Posterior cingulate gyrus (tissue), 11 donors: ENCODE measurements at places on chromosomes 7 and 10.

- DNase-seq = no peak
Observed at GRCh38 chr10:75203724-75204123, 6.9 kb upstream of the VDAC2 start.

- DNase-seq = no peak
Observed at GRCh38 chr7:118902600-118902999, 678.1 kb downstream of the ANKRD7 start.

DNA sequence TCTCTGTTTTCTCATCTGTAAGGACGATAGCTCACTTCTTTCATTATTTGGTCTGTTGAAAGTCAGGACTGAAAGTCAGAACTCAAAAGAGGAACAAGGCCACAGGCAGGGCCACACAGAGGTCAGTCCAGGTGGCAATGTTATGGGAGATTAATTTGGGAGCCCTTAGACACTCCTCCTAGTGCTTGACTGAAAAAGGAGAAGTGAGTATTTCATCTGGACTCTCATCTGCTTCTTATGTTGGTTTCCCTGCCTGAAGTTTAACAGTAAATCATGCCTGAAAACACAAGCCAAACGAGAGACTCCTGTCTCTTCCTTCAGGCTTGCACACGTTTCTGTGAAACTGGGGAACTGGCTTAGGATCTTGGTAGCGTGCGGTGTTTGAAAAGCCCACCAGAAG, 248.5 kb downstream of the BUB3 start:
- DNase-seq = no peak

- no peak for DNase-seq
Observed at GRCh38 chr7:150341263-150342120, at the start of gene RARRES2. Gene RARRES2, minus strand, starts transcription at chr7:150341629. Its CDS starts 1,020 bp downstream, at chr7:150340609.

DNA sequence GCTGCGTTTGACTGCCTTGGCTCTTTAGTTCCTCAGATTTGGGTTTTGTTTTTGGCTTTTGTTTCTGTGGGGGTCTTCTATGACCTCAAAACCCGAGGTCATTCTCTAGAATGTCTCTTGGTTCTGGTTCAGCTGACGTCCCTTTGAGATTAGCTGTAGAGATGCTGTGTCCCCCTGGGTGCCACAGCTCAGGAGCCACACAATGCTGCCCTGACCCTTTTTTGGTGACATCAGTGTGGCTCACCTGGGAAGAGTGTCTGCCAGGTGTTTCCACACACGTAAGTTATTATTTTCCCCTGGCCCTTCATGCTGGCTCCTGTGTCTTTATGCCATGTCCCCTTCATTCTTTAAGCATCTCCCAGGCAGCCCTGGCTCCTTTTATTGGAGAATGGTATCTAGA, 89.8 kb upstream of the DDC start:
- no peak for DNase-seq

DNA sequence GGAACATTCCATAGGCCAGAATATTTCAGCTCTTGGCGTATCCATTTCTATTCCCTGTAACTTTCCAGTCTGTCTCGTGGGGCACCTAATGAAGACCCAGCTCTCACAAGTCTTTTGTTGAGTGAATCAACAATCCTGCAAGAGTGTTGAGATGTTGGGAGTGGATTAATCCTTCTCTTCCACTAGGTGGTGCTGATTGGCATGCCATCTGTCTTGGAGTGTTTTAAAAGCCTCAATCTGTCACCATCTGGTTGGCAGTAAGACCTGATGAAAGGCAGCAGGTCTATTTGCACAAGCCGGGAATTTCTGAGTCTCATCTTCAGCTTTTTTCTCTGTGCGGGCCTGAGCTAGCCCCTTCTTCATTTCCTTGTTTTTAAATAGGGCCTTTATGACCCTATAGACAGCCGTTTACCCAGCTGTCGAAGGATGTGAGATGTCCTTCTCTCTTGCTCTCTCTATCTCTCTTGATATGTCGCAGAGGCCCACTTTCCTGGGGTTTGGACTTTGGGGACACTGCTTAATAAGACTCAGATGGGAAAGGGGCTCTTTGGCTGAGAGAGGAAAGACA, 180.5 kb downstream of the ZNF365 start:
- DNase-seq = no peak

DNA sequence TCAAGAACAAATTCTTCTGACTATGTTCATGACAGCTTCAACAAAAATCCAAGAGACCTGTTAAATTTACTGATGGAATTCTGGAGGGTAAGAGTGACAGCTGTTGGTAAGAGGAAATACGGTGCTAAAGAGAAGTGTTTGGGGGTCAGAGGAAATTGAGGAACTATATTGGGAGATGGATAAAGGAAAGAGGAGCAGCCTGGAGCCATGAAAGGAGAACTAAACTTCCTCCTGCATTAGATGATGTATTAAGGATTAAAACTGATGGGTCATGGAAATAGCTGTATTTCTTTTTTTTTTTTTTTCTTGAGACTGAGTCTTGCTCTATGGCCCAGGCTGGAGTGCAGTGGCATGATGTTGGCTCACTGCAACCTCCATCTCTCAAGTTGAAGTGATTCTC, 95.3 kb downstream of the HERPUD2 start:
- no peak for DNase-seq

GRCh38 chr10:30448092-30448491, 14.1 kb downstream of the MAP3K8 start:
- DNase-seq = no peak

GRCh38 chr10:42936580-42936979, 140.3 kb upstream of the RET start:
- no peak for DNase-seq
